Thymus (tissue), 14 donors: ENCODE measurements at places on chromosomes 7 and 10.

GRCh38 chr7:155858521-155859061 lies 46.3 kb upstream of the SHH start:
- no peak for DNase-seq

DNA sequence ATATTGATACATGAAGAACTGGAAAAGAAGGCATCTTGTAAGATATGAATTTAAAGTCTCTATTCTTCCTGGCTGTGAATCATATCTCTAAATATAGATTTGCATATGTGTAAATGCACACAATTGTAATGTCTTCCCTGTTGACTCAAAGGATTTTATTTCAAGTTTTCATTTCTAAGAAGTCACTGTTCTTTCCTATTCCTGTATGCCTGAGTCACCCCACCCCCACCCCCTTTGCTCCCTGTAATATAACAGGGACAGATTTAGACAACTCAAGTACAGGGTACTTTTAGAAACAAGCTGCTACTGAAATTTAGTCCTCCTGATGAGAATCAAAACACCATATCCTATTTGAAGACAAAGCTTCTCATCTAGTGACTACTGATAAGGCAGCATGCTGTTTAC lies 43.0 kb upstream of the HECTD2 start:
- DNase-seq, result no peak

GRCh38 chr10:108443636-108444035 lies 1279.1 kb upstream of the SORCS1 start:
- DNase-seq, result no peak

- no peak for DNase-seq
Observed at GRCh38 chr7:142905759-142906158, 20.2 kb upstream of the TRPV6 start.

- DNase-seq, result no peak
Observed at GRCh38 chr10:6763423-6763822, 183.3 kb upstream of the PRKCQ start.

GRCh38 chr10:117004227-117005025 lies 561 bp downstream of the SHTN1 start:
- DNase-seq, result no peak

DNA sequence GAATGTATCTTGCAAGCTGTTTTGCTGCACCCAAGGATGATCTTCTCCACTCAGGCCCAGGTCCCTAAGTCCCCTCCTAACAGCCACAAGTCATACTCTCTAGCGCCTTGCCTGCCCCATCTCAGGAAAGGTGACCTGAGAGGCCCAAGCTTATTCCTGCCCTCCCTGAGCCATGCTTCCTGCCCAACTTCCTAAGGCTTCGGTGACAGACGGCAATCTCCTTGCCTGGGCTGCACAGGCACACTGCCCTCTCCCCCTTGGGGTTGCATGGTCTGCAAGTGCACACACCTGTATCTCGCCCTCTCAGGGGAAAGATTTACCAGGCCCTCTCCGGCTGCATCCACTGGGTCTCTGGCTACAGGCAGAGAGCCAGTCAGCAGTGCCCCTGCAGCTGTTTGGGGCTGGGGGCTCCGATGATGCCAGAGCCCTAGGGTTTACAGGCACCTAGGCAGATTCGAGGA lies 771 bp upstream of the ADIRF start:
- DNase-seq, result no peak

GRCh38 chr10:88256013-88256680 lies 327.0 kb downstream of the RNLS start:
- no peak for DNase-seq

- DNase-seq, result no peak
Observed at GRCh38 chr7:23450518-23450917, 19.8 kb downstream of the IGF2BP3 start.
